Heart right ventricle (tissue), 16 donors: ENCODE measurements at places on chromosomes 2 and 18.
A peak's percentile ranks its signal among the peaks of the same experiment; 100 is the strongest.

- no peak for DNase-seq
Observed at GRCh38 chr2:17747684-17748452, 5.7 kb downstream of the SMC6 start.

DNA sequence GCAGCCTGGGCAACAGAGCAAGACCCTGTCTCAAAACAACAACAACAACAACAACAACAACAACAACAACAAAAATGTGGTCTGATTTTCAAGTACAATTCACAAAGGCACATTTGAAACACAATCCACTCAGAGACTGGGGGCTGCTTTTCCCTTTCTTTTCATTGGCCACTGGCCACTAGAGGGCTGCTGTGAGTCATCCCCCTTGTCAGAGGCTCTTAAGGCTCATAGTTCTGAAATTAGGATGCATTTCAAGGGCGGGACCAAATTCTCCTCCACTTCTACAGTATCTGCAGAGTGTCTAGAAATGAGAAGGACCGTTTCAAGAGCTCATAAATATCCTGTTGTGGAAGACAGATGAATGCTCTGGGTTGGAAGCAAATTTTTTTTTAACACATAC lies 285.4 kb downstream of the NRXN1 start:
- no peak for DNase-seq

- DNase-seq: no peak
Observed at GRCh38 chr2:206232287-206233035, 42.0 kb upstream of the ZDBF2 start.

DNA sequence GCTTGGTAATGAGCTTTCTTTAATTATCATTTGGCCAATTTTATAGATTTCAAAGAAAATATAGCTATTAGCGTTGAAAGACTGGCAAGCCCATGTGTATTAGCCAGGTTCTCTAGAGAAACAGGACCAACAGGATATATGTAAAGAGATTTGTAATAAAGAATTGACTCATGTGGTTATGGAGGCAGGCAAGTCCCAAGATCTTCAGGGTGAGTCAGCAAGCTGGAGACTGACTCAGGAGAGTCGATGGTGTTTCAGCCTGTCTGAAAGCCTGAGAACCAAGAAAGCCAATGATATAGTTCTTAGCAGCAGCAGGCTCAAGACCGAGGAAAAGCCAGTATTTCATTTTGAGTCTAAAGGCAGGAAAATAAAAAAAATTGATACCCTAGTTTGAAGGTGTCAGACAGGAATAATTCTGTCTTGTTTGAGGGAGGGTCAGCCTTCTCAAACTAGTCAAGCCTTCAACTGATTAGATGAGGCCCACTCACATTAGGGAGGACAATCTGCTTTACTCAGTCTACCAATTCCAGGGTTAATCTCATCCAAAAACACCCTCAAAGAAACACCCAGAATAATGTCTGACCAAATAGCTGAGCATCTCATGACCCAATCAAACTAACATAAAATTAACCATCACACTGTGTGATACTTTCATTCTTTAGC lies 78.3 kb upstream of the CRIM1 start:
- no peak for DNase-seq

DNA sequence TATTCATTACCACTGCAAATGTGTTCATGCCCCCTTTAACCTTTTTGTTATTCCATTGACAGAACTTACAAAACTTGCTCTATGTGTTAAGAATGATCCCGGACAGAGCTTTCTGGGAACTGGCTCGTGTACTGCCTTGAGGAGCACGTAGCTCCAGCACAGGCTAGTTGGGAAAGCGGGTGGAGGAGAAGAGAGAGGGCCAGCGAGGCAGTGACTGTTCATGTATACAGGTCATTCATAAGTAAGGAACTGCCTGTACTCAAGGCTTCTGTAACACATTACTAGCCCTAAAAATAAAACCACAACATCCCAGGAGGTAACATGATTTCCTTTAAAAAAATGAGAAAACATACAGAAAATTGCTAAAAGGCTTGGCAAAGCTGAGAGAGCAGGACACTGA lies 109.0 kb downstream of the STK39 start:
- DNase-seq: peak; percentile 31

DNA sequence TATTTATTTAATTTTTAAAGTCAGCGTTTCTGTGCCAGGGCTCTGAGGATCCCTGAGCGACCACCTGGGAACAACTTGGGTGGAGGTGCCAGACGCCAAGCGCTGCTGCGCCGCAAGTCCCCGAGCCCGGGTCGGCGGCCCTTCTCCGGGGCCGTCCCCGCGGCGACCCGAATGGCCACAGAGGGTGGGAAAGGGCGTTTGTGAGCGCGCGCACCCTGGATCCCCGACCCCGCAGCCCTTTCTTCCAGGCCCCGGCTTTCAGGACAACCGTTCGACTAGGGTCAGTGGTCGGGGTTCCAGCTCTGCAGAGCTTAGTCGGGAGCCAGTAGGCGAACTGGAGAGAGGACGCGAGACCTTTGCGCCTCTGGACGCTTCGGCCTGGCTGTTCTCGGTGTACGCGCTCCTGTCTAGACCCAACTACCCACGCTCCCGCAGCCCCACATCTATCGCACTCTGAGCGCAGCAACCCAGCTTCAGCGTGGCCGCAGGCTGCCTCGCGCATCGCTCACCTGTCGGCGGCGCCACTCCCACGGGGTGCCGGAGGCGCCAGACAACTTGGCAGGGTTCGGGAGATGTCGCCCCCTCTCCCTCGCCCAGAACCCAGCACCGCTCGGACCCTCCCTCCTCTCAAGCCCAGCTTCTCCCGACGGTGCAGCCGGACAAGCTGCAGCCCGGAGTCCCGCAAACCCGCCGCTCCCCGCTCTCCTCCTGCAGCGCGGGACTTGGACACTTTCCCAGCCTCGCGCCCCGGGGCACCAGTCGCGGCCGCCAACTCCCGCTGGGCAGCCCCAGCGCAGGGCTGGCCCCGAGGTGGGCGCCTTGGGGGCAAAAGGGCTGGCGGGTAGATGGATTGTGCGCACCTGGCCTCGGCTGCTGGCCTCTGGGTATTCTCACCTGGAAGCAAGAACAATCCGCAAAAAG lies 758 bp downstream of the LYPD1 start:
- no peak for DNase-seq

GRCh38 chr2:135817466-135817865 lies 19.5 kb downstream of the LCT start:
- DNase-seq: no peak

GRCh38 chr18:7066965-7067555 lies 50.5 kb downstream of the LAMA1 start:
- no peak for DNase-seq

DNA sequence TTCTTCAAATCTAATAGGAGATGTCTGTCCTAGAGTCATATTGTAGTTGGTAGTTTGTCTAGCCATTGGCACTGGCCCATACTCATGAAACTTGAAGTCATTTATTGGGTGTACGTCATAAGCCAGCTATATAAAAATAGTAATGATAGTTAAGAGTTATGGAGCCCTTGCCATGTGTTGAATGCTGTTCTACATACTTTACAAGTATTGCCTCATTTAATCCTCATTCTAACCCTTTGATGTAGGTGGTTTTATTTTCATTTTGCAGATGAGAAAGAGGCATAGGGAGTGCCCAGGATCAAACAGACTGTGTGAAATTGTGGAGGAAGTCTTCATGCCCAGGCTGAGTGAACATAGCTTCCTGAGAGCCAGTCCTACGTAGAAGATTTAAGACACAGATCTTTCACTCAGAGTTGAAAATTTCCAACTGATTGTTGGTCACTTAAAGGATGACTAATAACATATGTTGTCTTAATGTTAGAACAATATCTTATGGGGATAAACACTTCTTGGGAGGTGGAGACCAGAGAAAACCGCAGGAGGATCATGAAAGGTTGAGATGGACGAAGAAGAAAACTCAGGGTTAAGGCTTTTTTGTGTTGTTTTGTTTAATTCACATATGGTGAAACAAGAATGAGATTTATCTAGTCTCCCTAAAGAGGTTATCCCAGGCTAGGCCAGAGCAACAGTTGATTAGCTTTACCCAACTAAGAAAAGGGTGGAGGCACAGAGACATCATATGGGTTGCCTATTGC lies 156.0 kb downstream of the CERS6 start:
- DNase-seq: no peak

GRCh38 chr2:26401739-26402541 lies at the start of gene DRC1:
TSS of gene DRC1 (plus strand) at chr2:26401920. CDS start at chr2:26401990, 70 bp downstream.
- peak; percentile 46 for DNase-seq

DNA sequence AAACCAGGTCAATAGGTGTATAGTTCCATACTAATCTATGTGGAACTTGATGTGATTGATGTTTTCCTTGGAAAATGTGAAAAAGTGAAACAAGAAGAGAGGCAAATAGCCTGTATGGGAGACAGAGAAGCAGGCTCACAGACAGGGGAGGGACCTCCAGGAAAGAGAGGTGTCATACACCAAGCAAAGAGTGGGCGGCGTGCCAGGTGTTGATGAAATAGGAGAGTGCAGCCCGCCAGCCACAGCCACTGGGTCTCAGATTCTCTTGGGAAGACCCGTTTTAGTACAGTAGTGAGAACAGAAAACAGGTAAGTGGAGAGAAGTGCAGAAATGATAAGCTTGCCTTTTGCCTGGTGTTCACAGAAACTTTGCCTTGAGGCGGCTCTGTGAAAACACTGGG lies 301.9 kb downstream of the ZNF407 start:
- DNase-seq: no peak

DNA sequence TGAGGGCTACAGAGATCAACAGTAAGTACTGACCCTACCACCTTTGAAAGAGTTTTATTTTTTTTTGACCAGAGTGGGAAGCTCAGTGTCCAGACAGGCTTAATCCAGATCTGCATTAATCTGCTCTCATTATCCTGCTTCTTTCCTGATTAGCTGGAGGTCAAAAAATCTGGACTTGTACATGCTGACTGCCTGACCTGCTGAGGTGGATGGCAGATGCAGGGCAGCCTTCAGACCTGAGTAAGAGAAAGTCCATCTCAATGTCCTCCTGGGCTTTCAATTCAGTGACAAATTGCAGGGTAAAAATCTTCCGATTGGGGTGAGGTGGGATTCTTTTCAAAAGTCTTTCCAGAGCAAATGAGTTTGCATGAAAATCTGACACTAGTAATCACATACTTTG lies 998.8 kb upstream of the PIK3C3 start:
- DNase-seq: no peak

DNA sequence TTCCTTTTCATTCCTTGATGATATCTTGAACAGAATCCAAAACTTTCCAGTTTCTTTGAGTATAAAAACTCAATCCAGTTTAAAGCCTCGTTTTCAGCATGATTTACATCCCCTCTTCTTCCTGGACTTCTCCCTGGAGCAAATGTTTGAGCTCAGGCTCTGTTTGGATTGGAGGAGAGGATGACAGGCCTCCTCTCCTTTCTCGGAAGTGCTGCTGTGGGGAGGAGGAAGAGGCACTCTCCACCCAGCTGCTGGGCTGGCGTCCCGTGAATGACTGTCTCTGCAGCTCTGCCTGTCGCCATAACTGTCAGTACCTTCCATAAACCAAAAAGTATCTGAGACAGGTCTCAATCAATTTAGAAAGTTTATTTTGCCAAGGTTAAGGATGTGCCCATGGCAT lies 238.2 kb upstream of the AGAP1 start:
- DNase-seq: no peak

DNA sequence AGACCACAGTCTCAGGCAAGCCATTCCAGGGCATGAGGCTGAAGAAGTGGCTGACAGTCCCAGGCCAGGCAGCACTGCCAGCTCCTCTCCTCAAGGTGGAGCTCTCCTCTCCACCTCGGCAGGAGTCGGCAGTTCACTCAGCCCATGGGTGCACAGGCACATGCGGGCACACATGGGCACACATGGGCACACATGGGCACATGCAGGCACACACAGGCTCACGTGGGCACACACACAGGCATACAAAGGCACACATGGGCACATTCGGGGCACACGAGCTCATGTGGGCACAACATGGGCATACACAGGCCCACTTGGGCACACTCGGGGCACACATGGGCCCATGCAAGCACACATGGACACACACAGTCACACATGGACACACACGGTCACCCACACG lies 65.3 kb upstream of the TAF1B start:
- DNase-seq: no peak

DNA sequence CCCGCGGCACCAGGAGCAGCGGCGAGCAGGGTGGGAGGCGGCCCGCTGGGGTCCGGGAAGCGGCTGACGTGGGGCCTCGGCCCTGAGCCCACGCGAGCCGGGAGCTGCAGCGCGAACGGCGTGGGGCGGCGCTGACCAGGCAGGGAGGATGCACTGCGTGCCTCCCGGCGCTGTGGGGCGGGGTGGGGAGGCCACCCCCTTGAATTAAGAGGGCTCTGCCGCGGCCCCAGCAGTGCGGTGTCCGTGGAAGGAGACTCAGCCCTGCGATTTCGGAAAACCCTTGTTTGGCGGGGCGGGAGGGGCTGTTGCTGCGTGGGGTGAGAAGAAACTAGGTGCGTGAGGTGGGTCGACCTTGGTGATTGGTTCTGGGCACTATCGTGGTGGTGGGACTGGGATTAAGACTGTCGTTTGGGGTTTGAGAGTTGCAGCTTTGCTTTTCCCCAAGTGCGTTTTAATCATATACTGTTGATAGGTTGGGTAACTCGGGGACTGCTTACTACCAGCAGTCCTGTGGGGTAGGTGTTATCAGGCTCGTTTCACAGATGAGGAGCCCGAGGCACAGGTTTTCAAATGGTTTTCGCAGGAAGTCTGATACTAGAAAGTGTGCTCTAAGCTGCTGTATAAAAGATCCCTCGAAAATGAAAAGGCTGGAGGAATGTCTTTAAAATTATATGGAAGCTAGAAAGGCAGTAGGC lies 722 bp downstream of the ACSL3 start:
- DNase-seq: peak; percentile 24

DNA sequence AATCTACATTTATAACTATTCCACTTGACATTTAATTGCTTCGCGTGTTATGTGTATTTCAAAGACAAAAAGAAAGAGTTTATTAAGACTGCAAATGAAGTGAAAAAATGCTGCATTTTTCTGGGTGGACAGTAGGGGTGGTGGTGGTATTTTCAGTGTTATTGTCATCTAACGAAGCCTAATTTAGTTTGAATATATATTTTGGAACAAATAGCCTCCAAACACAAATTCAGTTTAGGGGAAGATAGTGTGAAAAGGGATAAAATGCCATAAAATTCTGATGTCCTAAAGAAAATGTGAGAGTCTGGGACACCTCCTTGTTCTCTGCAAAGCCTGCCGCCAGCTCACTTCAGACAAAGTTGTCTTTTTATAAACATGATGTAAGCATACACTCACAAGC lies 425.1 kb downstream of the NRXN1 start:
- DNase-seq: no peak

DNA sequence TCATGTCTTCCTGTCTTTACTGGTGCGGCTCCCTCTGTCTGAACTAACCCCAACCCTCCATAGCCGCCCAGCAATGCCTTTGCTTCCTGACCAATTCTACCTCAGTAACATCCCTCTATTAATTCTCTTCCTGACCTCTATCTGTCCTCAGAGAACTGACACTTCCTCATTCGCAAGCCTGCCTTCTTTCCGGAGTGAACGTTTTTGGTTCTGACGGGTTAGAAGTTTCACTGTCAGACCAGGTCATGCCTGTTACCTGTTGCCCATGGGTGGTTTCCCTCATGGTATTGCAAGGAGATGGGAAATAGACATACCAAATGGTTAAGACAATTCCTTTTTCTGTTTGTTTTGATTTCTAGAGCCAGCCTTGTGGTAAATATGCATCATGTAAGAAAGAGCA lies 453.4 kb upstream of the SLC14A2 start:
- no peak for DNase-seq
